ENCODE measurements at places on chromosomes 1 and 21.
A peak's percentile ranks its signal among the peaks of the same experiment; 100 is the strongest.

GRCh38 chr21:45308194-45309068, 20.7 kb upstream of the POFUT2 start:
- DNase-seq: peak; percentile 29

- no peak for DNase-seq
Measured at GRCh38 chr1:56758794-56759193, 60.4 kb downstream of the FYB2 start.

DNA sequence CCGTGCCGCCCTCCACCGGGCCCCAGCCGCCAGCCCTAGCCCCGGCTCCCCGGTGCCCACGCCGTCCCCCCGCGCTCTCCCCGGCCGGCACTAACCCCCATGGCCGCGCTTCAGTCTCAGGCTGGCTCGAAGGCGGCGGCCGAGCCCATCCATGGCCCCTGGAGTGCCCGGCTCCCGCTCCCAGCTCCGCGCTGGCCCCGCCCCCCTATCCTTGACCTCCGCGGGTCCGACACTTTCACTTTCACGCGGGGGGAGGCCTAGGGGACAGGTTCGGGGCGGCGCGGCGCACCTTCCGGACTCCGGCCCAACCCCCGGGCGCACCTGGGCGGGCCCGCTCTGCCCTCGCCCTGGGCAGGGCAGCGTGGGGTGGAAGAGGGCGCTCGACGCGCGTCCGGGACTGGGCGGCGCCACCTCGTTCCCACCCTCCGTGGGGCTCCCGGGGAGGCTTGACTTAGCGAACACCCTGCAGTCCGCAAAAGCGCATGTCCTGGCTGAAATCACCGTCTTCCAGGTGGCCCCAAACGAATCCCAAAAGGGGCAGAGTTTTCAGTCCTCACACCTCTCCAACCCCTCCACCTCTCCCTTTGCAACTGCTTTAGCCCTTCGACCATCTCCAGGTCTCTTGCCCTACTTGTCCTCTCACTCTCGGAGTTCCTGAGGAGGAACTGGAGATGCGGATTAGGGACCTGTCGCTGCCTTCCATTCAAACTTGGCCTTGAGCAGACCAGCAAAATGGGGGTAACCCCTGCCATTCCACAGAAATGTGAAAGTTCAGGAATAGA, 3.9 kb upstream of the DENND2D start:
- DNase-seq: no peak

DNA sequence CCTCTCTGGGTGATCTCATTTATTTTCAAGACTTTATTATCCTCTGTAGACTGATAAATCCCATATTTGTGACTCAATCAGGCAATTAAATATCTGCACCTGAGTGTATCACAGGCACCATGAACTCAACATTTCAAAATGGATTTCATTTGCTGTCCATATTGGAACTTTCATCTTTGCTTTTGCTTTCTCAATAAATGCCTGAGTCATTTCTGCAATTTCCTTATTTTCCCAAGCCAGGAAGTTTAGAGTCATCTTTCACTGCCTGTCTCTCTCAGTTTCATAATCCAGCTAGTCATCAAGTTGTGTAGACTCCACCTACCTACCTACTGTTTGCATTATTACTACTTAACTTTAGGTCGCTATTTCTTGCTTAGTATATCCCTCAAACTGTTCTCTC, 540.9 kb downstream of the LMO4 start:
- DNase-seq: peak; percentile 86

- DNase-seq: peak; percentile 89
Measured at GRCh38 chr1:33334081-33334552, 13.2 kb upstream of the A3GALT2 start.

DNA sequence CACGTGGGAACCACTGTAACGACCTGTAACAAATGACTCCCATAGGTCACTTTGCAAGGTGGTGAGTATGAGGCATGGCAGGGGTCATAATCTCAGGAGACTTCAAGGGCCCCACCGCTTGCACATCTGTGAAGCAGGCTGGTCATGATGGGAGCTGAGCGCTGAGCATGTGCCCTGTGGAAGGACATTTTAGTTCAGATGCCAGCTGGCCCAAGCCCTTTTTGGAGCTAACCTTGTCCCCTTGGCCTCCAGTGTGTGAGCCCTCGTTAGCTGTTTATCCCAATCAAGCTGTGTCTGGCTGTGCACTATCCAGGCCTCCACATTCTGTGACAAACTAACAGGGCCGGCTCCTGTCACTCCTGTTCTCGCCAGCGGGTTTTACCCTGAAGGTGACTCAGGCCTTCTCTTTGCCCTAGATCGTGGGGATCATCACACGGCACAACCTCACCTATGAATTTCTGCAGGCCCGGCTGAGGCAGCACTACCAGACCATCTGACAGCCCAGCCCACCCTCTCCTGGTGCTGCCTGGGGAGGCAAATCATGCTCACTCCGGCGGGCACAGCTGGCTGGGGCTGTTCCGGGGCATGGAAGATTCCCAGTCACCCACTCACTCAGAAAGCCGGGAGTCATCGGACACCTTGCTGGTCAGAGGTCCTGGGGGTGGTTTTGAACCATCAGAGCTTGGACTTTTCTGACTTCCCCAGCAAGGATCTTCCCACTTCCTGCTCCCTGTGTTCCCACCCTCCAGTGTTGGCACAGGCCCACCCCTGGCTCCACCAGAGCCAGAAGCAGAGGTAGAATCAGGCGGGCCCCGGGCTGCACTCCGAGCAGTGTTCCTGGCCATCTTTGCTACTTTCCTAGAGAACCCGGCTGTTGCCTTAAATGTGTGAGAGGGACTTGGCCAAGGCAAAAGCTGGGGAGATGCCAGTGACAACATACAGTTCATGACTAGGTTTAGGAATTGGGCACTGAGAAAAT, 7.6 kb downstream of the NPPA start:
- DNase-seq: no peak

DNA sequence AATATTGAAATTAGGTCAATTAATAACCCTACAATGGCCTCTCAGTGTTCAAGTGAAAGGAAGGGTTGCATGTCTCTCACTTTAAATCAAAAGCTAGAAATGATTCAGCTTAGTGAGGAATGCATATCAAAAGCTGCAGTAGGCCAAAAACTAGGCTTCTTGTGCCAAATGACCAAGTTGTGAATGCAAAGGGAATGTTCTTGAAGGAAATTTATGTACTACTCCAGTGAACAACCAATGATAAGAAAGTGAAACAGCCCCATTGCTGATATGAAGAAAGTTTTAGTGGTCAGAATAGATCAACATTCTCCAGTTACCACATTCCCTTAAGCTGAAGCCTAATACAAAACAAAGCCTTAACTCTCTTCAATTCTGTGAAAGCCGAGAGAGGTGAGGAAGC, 10.0 kb downstream of the MAEL start:
- no peak for DNase-seq

DNA sequence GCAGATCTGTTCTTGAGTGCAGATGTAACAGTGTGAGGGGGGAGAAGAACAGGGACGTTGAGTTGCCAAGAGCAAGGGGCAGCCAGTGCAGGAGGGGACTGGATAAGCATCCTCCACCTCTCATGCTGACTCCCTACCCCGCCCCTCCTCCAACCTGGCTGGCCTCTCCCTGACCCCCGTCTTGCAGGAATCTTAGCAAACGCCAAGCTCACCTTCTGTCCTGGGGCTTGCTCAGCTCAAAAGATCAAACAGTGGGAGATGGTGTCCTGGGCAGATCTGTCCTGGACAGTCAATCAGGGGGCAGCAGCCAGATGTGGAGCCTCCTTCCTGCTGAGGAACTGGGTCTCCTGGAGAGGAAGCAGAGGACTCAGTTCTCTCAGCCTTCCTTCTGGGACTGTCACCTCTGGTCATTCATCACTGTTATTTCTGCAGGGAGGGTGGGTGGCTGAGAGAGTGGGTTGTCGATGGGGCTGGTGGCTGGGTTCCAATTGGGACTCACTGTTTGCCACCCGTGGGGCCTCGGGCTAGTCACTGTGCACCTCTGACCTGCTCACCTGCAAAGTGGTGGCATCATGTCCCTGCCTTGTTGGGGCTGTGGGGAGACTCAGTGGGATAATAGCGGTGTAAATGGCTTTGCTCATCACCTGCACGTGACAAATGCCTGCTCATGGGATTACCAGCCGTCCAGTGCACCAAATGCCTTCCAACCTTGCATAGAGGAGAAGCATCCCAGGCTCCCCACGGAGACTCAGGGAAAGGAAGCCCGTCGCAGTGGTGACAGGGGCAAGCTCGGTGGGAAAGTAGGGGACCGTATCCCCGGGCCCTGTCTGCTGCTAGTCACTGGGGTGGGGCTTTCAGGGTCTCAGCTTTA, 154.4 kb downstream of the PTPRU start:
- DNase-seq: no peak

DNA sequence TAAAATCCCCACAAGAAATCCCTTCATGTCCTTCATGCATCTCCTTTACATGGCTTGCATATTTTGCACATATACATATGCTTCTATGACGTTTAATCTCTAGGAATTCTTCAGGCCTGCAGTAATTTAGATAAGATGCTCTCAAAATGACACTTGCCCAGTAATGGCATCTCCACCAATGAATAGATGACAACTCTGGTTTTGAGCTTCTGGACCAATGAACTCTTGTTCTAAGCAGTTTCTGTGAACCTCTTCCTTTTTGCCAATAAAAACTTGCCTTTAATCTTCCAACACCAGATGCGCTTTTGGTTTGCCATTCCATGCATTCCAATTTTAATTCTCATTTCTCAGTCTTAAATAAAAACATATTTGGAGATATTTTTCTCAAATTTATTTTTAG, 189.8 kb upstream of the OLFM3 start:
- no peak for DNase-seq

- no peak for DNase-seq
Measured at GRCh38 chr21:36688324-36688723, 10.6 kb upstream of the SIM2 start.

- peak; percentile 74 for DNase-seq
Measured at GRCh38 chr1:200925831-200926230, 31.1 kb downstream of the INAVA start.

GRCh38 chr1:202084791-202085681, 37.7 kb upstream of the GPR37L1 start:
- DNase-seq: peak; percentile 56

GRCh38 chr1:111656086-111657017, 36.8 kb downstream of the RAP1A start:
- peak; percentile 63 for DNase-seq

- no peak for DNase-seq
Measured at GRCh38 chr1:172482044-172482443, 38.2 kb upstream of the PIGC start.

DNA sequence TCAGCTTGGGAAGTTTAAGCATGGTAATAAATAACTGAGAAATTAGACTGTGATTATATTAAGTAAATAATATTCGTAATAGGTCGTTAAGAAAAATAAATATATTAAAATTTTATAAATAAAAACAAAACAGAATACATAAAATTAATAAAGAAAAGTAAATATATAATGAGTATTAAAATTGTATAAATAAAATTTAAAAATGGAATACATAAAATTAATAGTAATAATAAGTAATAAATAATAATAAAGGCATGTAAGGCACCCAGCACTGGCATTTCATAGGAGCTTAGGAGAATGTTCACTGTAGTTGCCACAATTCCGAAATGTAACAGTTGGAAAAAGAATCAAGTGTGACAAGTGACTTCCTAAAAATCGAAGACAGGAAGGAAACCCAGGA, 45.8 kb upstream of the FHAD1 start:
- no peak for DNase-seq

All from MCF 10A (cell line).